Regular cardiac myocyte (primary cell): ENCODE measurements at places on chromosomes 4 and X. TPM values are rescaled to one million over a fixed set of nuclear protein-coding genes. Genes with fewer than 3 reads are reported as not detected.

Gene RCHY1
- 27.6 and 35.1 TPM in 2 replicates for total RNA-seq

Gene KIT
- 2.8 and 3.8 TPM in 2 replicates for total RNA-seq

Gene IBSP
- total RNA-seq, result 0.19 and 0.56 TPM in 2 replicates

Gene HPSE
- total RNA-seq, result 0.56 and 0.58 TPM in 2 replicates

Gene UCP1
- total RNA-seq, result not detected in 2 replicates

Gene C4orf50
- total RNA-seq, result under 0.01 TPM in 1 of 2 replicates, not detected in the other

Gene TAF7L
- 0.38 and 1.1 TPM in 2 replicates for total RNA-seq

Gene ERCC6L
- total RNA-seq, result 0.56 and 11.3 TPM in 2 replicates

Gene SLC9B1
- 0.58 and 2.0 TPM in 2 replicates for total RNA-seq

Gene VGLL1
- not detected in 2 replicates for total RNA-seq

Gene DMRTC1
- not detected in 2 replicates for total RNA-seq

Gene PNMA3
- under 0.01 and 0.28 TPM in 2 replicates for total RNA-seq

Gene RNF175
- not detected in 2 replicates for total RNA-seq

Gene CCDC110
- total RNA-seq, result 2.3 and 20.3 TPM in 2 replicates

Gene ANXA3
- 3.6 and 40.6 TPM in 2 replicates for total RNA-seq

Gene PCSK1N
- total RNA-seq, result 0.19 and 0.85 TPM in 2 replicates

Gene SASH3
- total RNA-seq, result not detected in 2 replicates

Gene GAGE10
- not detected in 2 replicates for total RNA-seq

Gene RNF128
- total RNA-seq, result 1.2 and 2.0 TPM in 2 replicates

Gene MUC7
- total RNA-seq, result not detected in 2 replicates

Gene NEUROG2
- not detected in 2 replicates for total RNA-seq

Gene PITX2
- 0.28 and 0.77 TPM in 2 replicates for total RNA-seq

Gene MND1
- 1.4 and 10.2 TPM in 2 replicates for total RNA-seq

Gene CENPVL2
- total RNA-seq, result not detected in 2 replicates

Gene HPGDS
- 0.28 TPM in 1 of 2 replicates, not detected in the other for total RNA-seq

Gene CHRDL1
- total RNA-seq, result under 0.01 and 0.19 TPM in 2 replicates

Gene RAB39B
- 0.38 and 0.56 TPM in 2 replicates for total RNA-seq

Gene C1QTNF7
- 0.58 and 1.4 TPM in 2 replicates for total RNA-seq

Gene BMPR1B
- 0.56 and 0.77 TPM in 2 replicates for total RNA-seq

Gene SLC49A3
- total RNA-seq, result 2.5 and 5.1 TPM in 2 replicates

Gene CT45A1
- total RNA-seq, result not detected in 2 replicates

Gene DCHS2
- under 0.01 TPM in 1 of 2 replicates, not detected in the other for total RNA-seq

Gene TLL1
- 0.38 and 0.85 TPM in 2 replicates for total RNA-seq

Gene FAM184B
- total RNA-seq, result under 0.01 and 0.28 TPM in 2 replicates

Gene IGSF1
- under 0.01 TPM in 1 of 2 replicates, not detected in the other for total RNA-seq

Gene SPANXN3
- not detected in 2 replicates for total RNA-seq

Gene FAT4
- total RNA-seq, result 4.4 and 11.6 TPM in 2 replicates

Gene STAP1
- total RNA-seq, result not detected in 2 replicates

Gene NLGN3
- total RNA-seq, result under 0.01 TPM in 2 replicates

Gene LRP2BP
- 0.58 and 0.85 TPM in 2 replicates for total RNA-seq

Gene CDKL2
- total RNA-seq, result under 0.01 and 1.1 TPM in 2 replicates
